ENCODE measurements at places on chromosomes 2 and 18.

DNA sequence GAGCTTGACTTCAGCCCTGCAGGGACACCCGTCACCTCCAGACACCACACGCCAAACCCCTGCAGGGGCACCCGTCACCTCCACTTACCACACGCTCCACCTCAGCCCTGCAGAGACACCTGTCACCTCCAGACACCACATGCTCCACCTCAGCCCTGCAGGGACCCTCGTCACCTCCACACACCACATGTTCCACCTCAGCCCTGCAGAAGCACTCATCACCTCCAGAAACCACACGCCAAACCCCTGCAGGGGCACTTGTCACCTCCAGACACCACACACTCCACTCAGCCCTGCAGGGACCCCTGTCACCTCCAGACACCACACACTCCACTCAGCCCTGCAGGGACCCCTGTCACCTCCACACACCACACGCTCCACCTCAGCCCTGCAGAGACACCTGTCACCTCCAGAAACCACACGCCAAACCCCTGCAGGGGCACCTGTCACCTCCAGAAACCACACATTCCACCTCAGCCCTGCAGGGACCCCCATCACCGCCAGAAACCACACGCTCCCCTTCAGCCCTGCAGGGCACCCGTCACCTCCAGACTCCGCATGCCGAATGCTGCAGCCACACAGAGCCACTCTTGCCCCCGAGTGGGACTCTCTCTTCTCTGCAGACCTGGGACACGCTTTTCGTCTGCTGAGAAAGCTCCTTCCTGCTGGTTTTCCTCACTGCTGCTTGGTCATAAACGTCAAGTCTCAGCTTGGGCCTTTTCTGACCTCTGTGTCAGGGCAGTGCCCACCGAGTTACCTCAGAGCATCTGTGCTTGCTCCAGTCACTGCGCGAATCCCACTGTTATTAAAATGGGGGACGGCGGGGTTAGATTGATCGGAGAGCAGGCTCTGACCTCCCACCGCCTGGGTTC lies 77.5 kb upstream of the SALL3 start:
- DNase-seq = no peak

GRCh38 chr2:7508296-7508943 lies 591.2 kb downstream of the RNF144A start:
- no peak for DNase-seq

GRCh38 chr2:6671913-6672312 lies 193.8 kb downstream of the CMPK2 start:
- no peak for DNase-seq

GRCh38 chr18:63730773-63731172 lies 28.0 kb downstream of the SERPINB11 start:
- DNase-seq = no peak

- DNase-seq = no peak
These were observed 32.9 kb upstream of the CCDC93 start for GRCh38 chr2:118046634-118047210.

- DNase-seq = no peak
These were observed 1.5 kb downstream of the HES6 start for GRCh38 chr2:238238311-238238765.

DNA sequence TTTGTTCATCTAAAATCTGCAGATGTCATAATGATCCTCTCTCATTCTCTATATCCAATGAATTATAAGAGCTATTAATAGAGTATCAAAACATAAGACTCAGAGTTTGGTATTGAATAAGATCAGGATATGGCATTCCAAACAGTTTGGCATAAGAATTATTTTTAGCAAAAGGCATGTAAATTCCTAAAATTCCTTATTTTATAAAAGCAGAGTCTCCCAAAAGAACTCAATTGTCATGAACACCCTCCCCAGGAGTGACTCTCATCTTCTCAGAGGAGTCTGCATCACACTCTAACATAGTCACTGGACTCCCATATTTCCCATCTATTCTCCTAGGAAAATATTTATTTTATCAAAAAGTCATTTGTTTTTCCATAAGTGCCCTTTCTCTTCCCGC lies 1710.2 kb upstream of the SLC39A10 start:
- no peak for DNase-seq

- no peak for DNase-seq
These were observed 6.6 kb downstream of the CAPN10 start for GRCh38 chr2:240593026-240593702.

DNA sequence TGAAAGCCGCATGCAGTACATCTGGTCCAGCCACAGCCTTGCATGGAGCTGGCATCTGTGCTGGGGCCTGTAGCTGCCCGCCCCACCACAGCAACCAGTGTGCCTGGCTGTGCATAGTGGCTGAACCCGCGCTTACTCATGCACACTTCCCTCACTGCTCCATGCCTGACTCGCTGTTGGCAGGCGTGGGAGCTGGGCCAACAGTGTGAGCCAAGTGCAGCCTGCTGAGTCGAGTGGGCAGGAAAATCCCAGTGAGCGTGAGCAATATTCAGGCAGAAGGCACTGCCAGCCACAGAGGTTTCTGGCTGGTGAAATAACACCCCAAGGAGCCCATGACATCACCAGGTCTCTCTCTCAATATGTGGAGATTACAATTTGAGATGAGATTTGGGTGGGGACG lies 1674.1 kb upstream of the TMEFF2 start:
- no peak for DNase-seq

DNA sequence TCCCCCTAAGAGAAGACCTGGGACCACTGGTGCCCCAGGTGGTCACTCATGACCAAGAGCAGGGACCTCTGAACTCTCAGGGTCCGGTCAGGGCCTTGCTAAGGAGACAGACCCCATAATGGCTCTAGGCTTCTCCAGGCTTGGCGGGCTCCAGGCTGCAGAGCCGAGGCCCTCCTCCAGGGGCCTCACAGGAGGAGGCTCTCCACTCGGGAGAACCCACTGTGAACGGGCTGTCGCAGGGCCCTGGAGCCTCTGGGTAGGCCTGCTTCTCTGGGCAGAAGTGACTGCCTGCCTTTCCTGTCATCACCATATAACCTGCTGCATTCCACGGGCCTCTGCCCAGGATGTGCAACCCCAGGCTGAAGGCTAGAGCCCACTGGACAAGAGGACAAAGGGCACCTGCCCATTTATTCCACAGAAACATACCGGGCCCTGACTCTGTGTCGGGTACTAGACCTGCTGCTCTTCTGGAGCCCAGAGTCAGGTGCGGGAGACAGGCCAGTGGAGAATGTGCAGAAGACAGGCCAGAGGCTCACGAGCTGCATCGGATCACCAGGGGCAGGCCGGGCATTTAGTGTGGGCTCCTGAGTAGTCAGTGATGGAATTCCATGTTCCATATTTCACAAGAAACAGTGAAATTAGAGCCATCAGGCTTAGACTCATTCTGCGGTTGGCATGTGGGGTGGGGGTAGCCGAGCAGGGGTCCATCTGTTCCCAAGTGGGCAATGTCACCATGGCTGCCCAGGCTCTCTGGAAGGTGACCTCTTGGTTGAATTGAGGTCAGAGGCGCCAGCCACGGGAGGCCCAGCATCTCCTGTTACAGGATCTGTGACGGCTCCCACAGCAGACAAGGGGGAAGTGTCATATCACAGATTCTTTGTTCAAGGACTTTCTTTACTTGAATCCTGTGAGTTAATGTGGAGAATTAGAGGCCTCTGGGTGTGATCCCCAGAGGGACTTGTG lies 220.8 kb downstream of the SH3RF3 start:
- no peak for DNase-seq

- DNase-seq = no peak
These were observed 6.8 kb upstream of the PCARE start for GRCh38 chr2:29080886-29081743.

- no peak for DNase-seq
These were observed 276.0 kb upstream of the TRIB2 start for GRCh38 chr2:12440731-12441130.

DNA sequence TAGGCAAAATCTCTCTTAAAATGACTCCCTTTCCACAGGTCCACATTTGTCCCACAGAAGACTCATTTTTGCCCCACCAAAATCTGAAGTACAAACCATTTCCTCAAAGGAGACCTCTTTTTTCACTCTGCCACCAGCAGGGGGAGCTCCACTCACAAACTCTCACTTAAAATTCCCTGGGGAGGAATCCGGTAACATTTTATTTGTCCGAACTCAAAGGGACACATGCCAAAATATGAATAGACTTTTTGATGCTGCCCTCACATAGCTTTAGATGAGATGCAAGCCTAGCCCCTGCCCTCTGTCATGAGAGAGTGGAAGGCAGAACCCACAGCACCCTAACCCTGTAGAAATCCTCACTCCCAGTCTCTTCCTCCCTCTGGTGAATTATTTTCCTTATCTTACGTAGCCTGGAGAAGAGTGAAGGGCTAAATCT lies 57.1 kb downstream of the RMDN2 start:
- no peak for DNase-seq

GRCh38 chr2:77831060-77831459 lies 308.9 kb upstream of the LRRTM4 start:
- DNase-seq = no peak

DNA sequence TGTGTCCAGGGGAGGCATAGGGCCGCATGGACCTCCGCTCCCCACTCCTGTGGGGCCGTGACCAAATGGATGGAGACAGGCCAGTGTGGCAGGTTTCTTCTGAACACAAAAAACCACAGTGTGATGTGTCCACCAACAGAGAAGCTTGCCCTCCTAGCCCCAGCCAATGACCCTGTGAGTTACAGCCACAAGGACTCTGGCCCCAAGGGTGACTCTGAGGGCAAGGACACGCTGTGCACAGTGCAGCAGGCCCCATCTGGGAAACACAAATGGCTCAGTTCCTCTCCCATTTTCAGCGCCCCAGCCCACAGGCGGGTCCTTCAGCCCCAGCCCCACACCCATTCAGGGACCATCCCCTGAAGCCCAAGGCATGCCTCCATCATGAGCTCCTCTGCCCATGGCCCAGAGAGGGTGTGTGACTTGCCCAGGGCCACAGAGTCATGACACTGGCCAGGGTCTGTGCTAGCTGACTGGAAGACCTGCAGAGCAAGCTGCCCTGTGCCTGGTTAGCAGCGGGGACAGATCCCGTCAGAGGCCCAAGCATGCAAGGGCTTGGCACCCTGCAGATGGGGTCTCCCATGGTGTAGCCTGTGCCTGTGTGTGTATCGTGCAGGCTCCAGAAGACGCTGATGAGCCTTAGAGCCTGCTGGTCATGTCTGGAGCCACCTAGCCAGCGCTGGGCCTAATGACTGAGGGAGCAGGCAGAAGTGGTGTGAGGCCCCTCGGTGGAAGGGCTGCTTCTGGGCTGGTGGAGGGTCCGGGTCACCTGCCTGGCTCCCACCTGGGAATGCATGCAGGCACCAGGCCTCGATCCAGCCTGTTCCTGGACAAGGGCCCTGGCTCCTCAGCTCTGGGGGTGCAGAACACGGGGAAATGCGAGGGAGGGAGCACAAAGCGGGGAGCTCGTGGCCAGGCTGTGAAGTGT lies 47.7 kb downstream of the HS6ST1 start:
- no peak for DNase-seq

GRCh38 chr2:46097714-46098480 lies 199.3 kb upstream of the EPAS1 start:
- no peak for DNase-seq

DNA sequence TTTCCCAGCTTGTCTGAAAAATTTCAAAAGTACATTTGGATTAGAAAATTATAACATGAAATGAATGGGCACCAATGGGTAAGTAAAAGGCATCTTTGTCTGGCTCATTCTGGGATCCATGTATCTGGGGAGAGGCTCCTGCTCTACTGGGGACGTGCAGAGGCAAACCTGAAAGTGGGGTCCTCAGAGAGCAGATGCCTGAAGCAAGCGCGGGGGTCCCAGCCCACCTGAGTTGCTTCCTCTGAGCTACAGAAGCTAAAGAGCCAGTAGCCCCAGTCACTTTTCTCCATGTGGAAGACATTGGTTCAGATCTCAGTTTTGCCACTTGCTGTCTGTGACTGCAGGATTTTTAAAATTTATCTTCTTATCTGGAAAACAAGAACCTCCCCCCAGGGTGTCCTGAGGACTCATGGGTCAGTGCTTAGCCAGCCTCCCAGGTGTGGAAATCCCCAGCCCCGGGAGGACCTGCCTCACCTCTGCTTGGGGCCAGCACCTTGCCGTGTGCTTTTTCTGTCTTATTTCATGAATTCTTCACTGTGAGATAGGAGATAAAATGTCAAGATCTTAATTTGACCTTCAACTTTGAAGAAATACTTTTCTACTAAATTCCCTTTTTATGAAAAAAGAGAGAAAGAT lies 25.1 kb upstream of the ODC1 start:
- no peak for DNase-seq

- no peak for DNase-seq
These were observed 58.2 kb upstream of the DYNC1I2 start for GRCh38 chr2:171629113-171629512.

DNA sequence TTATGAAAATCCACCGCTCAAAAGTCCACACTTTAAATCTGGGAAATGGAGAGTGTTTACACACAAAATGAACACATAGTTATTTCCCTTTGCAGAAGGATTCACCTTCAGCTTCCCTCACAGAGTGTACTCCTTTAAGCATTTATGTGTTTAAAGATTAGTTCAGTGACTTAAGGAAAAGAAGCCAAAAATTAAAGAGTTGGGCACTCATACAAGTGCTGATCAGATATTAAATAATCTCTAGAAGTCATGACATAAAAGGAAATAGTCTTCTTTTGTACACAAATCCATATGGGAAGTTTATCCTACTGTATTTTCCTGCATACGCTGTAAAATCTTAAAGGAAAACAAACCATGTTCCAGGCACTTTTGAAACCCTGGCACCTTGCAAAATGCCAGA lies 174.2 kb downstream of the LNPK start:
- no peak for DNase-seq

DNA sequence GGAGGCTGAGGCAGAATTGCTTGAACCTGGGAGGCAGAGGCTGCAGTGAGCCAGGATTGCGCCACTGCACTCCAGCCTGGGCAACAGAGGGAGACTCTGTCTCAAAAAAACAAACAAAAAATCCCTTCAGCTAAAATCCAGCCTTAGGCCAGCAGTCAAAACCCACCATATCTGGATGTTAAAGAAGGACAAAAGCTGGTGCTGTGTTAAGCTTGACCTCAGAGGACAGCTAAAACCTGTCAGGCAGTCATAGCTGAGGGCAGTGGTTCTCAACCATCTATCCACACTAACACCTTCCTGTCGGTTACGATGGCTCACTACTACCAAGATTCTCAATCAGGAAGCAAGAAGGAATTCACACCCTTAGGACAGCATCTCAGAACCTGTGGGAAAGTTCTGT lies 9.6 kb downstream of the PTRHD1 start:
- no peak for DNase-seq

DNA sequence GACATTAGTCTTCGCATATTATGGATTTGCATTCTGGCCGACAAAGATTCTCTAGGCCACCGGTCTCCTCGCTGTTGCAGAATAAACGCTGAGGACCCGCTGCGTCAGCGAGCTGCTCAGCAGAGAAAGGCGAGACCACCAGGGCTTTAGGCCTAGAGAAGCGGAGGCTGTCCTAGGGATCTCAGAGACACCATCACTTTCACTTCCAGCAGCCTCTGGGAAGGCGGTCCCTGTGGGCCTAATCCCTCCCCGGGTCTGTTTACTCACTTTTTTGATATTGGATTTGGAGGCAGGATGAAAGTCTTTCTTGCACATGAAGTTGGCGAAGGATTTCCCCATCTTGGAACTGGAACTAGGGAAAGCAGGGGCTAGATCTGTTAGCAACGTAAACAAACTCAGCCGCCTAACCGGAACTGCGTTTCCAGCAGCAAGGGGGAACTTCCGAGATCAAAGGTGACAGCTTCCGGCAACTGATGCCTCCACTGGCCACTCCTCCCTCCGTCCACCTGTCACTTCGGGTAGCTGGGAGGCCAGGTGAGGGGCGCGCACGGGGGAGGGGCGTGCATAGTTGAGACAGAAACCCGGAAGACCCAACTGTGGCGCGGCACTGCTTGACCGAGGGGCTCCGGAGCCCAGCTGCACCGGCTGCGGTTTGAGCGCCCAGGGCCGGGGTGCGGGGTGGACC lies at the start of gene SCRN3:
SCRN3 (plus strand) TSS at position 447 of the 685 bp plus-strand sequence. CDS start 2,554 bp downstream, outside the sequence.
- peak; percentile 76 for DNase-seq

Data from T-helper 22 cell (primary cell).